ENCODE measurements at places on chromosomes 13 and 19.
A peak's percentile ranks its signal among the peaks of the same experiment; 100 is the strongest.

- no peak for DNase-seq
Observed at GRCh38 chr13:31051999-31052398, 109.7 kb downstream of the HSPH1 start.

DNA sequence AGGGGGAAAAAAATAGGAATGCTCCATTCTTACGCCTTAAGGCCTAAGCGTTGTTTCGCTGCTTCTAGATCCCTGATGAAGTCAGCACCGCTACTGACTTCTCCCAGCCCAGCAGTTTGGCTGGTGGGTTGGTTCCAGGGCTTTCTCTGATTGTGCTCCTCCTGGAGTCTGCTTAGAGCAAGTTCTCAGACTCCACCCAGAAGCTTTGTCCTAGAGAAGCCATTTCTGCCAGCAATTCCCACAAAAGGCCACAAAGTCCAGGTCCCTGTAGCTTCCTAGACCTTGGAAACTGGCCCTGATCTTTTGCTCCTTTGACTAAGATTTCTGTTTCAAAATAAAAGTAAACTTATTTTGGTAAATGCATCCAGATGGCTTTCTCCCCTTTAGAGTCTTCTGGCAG, 65.4 kb downstream of the KCTD12 start:
- no peak for DNase-seq

DNA sequence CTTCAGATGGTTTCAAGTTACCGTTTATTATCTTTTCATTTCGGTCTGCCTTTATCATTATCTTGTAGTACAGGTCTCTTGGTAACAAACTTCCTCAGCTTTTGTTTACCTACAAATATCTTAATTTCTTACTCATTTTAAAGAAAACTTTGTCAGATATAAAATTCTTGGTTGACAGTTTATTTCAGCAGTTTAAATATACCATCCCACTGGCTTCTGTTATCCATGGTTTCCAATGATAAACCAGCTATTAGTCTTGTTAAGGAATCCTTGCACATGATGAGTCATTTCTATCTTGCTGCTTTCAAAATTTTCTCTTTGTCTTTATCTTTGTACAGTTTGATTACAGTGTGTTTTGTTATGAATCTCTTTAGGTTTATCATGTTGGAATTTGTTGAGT, 308.3 kb upstream of the SPRY2 start:
- no peak for DNase-seq

GRCh38 chr19:7959211-7959610, 15.7 kb upstream of the TIMM44 start:
- no peak for DNase-seq

DNA sequence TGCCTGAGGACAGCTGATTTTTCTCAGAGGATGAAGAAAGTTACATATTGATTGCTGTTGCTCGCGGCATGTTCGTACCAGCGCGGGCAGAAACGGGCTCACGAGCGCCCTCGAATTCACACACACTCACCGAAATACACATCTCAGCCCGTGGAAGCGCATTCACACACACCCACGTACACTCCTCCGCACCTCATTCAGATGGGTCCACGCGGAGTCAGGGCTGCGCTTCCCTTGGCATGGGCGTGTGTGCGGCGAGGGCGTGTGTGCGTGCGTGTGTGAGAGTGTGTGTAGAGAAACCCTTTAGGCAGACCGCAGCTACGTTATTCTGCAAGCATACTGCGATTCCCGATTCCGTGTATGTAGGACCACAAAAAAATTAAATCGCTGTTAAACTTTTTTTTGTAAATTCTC, 2.1 kb upstream of the PCDH17 start:
- DNase-seq, result no peak

GRCh38 chr13:19864746-19865309, 1.4 kb upstream of the ZMYM5 start:
- peak; percentile 80 for DNase-seq

GRCh38 chr19:18799389-18799970, 8.4 kb upstream of the COMP start:
- no peak for DNase-seq

GRCh38 chr19:41195675-41196497, 2.9 kb downstream of the CYP2S1 start:
- DNase-seq, result no peak

DNA sequence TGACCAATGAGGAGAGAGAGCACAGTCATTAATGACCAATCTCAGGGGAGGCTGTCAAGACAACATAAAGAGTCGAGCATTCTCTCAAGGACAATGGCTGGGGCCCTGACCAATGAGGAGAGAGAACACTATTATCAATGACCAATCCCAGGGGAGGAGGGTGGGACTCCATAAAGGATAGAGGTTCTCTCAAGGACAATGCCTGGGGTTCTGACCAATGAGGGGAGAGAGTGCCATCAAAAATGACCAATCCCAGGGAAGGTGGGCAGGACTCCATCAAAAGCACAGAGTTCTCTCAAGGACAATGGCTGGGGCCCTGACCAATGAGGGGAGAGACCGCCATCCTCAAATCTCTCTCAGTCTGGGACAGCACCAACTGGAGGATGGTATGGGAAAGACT, 3.3 kb upstream of the KLK11 start:
- DNase-seq, result no peak

- no peak for DNase-seq
Observed at GRCh38 chr13:79056706-79057105, 349.3 kb downstream of the RBM26 start.

GRCh38 chr13:79631051-79631659, 150.2 kb downstream of the NDFIP2 start:
- no peak for DNase-seq

DNA sequence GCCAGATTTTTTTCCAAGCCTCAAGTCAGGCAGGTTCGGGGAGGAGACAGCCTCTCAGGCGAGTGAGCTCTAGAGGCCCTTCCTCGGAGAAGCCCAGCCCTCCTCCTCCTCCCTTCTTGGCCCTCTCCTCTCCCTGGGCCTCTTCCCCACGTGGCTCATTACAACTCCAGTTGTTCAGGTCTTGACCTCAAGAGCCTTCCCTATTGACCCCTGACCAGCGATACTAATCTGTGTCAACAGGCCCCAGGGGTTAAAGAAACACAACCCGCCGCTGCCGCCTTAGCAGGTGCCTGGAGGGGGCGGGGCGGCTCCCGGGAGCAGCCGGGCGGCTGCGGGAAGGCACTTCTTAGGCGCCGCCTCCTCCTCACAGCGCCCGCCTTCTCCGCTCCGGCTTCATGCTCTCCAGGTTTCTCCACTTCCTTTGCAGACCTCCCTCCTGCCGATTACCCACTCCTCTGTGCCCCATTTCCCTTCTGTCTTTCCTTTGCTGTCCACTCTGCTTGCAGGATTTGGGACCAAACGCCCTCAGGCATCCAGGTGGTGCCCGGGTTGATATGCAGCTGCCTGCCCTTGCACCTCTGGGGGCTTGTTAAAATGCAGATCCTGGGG, 51.0 kb downstream of the LYL1 start:
- DNase-seq, result peak; percentile 56

GRCh38 chr13:37984357-37984756, 114.8 kb upstream of the TRPC4 start:
- no peak for DNase-seq

DNA sequence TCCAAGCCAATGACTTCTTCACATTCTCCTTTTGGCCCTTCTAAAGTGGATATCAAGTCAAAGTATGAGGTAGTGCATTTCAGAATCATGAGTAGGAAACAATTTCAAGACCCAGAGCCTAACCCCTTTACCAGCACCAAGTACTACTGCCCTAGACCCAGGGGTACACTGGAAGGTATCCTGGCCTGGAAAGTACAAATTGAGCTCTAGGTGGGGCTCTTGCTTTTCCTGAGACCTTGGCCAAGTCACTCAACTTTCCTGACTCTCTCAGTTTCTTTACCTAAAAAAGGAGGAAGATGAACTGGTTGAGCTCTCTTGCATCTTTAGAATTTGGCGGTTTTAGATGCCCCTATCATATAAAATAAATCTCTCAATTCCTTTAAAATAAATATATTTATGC, 204.7 kb downstream of the FGF14 start:
- DNase-seq, result no peak

GRCh38 chr19:7292950-7293761, 1.1 kb downstream of the INSR start:
- no peak for DNase-seq

DNA sequence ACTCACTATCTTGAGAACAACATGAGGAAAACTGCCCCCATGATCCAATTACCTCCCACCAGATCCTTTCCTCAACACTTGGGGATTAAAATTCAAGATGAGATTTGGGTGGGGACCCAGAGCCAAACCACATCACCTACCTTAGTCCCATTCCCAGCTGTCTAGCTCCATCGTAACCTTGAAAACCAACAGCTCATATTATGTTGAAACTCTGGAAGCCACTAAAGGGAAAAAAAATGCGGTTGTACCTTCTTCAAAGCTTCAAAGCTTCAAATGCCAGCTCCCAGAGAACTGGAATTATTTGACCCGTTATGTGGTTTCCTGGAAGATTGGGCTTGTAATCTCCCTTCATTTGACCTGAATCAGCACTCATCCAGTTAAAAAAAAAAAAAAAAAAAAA, 223.1 kb upstream of the GPC6 start:
- no peak for DNase-seq

- DNase-seq, result no peak
Observed at GRCh38 chr19:28985201-28985600, 227.8 kb downstream of the UQCRFS1 start.

DNA sequence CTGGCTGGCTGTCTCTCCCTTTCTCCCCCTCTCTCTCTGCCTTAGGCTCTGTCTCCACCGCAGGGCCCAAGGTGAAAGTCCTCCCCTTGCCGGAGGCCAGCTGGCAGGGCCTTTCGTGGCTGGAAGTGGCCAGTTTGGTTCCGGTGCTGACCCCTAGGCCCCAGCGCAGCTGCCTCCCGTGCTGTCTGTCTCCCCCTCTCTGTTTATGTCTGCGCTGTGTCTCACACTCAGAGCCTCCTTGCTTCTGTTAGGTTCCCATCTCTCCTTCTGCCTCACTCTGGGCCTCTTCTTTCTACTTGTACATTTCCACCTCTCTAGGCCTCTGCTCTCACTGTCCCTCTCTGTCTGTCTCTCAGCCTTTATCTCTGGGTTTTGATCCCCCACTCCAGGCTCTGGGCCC, 13.1 kb downstream of the CCDC97 start:
- no peak for DNase-seq

- no peak for DNase-seq
Observed at GRCh38 chr19:5191091-5191490, 149.5 kb downstream of the PTPRS start.

GRCh38 chr19:1818549-1819195, 6.6 kb upstream of the ATP8B3 start:
- DNase-seq, result no peak

DNA sequence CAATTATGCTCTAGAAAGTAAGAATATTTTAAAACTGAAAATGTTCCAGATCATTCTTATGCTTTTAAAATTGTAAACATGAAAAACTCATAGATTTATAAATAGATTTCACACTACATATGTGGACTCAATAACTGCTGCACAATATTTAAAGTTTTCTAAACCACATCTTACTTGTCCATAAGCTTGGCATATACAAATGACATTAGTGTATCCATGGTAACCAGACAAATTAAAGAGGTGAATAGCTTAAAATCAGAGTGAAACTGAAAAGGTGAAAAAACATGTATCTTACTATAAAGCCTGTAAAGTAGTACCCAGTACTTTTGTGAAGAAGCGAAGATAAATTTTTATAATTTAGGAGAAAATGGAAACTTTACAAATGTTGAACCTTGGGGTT, 151.2 kb upstream of the MYO16 start:
- DNase-seq, result no peak

DNA sequence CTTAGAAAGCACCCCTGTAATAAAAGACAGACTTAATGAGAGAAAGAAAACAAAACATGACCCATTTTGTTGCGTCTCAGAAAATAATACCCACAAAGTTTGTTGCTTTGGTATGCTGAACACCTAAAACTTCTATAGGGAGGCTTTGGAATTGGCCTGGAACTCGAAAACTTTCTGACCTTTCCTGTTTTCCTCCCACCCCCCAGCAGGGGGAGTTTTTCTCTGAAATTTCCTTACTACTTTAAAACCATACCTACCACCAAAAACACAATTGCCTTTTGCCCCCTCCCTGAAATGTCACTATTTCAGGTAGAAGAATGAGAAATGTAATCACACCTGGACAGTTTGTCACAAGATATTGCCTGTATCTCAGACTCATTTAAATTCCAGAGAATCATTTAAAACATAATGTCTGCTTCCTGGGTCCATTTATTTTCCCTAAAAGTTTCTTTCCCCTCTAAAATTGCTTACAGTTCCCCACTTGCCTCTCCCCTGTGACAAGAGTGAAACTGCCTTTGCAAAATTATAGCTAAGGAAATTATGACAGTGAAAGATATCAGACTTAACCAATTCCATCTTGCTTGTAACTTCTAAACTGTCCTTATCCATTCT, 2700.2 kb downstream of the PCDH9 start:
- no peak for DNase-seq

DNA sequence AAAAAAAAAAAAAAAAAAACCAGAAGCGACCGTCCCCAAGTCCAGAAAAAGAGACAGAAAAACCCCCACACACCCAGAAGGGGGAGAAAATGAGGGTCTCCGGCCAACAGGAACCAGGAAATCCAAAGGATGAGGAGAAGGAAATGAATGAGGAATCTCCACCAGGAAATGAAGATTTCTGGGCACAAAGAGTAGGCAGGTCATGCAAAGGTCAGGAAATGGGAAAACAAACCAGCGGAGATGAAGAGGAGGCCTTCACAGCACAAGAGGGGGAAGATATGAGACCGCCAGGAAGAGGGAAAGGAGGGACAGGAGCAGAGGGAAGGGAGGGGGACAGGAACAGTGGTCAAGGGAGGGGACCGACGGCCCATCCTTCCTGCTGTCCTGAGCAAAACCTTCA, 5.8 kb downstream of the TEAD2 start:
- DNase-seq, result no peak

DNA sequence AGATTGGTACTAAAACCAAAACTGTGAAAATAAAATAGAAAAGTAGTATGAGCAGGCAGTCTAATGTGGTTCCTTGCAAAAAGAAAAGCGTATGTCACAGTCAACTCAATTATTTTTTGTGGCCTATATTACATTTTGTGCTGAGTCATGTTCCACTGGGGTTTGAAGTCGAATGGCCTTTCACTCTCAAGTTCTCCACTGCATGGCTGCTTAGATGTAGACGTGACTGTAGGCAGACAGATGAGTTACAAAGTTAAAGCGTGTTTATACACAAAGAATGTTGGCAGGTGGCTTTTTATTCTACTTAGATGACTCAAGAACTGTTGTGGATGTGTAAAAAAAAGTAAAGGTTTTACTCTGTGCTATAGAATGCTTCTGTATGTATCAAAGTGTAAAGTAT, 133.9 kb downstream of the SLITRK6 start:
- no peak for DNase-seq

- DNase-seq, result no peak
Observed at GRCh38 chr13:104466016-104466415, 1399.8 kb upstream of the SLC10A2 start.
